T follicular helper cell (primary cell): ENCODE measurements at places on chromosomes 2 and 18.

GRCh38 chr2:64207573-64207972 is 63.4 kb upstream of the PELI1 start:
- no peak for DNase-seq

- no peak for DNase-seq
These were observed 82.8 kb downstream of the ZNF516 start for GRCh38 chr18:76412010-76412817.

DNA sequence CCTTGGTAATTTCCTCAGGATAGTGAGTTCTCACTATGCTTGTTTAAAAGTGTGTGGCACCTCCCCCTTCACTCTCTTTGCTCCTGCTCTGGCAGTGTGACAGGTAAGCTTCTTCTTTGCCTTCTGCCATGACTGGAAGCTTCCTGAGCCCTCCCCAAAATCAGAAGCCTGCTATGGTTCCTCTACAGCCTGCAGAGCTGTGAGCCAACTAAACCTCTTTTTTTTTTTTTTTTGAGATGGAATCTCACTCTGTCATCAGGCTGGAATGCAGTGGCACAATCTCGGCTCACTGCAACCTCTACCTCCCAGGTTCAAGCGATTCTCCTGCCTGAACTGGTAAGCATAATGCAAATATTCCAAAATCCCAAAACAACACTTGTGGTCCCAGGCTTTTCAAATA is 80.0 kb downstream of the SOWAHC start:
- DNase-seq, result no peak

- DNase-seq, result no peak
These were observed 599 bp downstream of the ADAM23 start for GRCh38 chr2:206443735-206444527.

GRCh38 chr2:127597984-127598380 is 48.0 kb upstream of the GPR17 start:
- DNase-seq, result no peak
